ENCODE measurements at places on chromosomes 5 and 9.
A peak's percentile ranks its signal among the peaks of the same experiment; 100 is the strongest.

- DNase-seq, result no peak
Measured at GRCh38 chr5:87432460-87432859, 19.7 kb upstream of the CCNH start.

GRCh38 chr9:123772967-123773366, 157.0 kb downstream of the DENND1A start:
- DNase-seq, result no peak

DNA sequence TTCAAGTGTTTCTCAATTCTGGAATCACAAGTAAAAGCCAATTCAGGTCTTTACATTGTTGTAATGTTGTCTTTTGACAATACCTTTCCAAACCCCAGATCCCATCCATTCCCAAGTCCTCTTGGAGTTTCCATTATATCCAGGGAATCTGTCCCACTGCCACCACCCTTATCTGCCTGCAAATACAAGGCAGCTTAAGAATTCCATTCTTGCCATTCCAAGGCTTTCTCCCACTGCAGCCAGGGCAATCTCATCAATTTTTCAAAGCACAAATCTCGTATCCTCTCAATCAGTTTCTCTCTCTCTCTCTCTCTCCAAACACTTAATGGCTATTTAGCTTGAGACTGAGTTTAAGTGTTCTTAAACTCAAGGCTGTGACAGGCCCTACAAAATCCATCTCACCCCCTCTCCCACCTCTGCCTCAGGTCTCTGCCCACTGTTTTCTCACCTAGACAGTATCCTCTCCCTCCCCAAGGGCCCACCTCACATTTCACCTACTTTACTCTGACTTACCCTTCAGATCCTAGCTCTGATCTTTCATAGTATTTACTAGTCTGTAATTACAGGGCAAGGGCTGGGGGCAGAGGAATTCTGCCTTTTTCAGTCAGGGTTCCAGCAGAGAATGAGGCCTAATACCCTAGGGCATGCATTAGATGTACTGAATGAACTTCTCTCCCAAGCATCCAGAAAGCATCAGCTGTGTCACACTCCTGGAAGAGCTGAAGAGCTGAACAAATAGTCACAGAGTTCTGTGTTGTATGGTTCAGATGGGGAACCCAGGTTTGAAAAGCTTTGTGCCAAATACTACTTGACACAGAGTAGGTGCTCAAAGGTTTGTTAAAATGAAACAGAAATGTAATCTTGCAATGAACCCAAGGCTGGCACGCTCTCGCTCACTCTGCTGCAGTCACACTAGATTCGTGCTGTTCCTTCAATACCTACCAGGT, 46.0 kb downstream of the RAPGEF1 start:
- no peak for DNase-seq

- no peak for DNase-seq
Measured at GRCh38 chr5:79955356-79955895, 35.6 kb downstream of the MTX3 start.

- DNase-seq, result no peak
Measured at GRCh38 chr5:142763701-142764100, 6.5 kb upstream of the ARHGAP26 start.

DNA sequence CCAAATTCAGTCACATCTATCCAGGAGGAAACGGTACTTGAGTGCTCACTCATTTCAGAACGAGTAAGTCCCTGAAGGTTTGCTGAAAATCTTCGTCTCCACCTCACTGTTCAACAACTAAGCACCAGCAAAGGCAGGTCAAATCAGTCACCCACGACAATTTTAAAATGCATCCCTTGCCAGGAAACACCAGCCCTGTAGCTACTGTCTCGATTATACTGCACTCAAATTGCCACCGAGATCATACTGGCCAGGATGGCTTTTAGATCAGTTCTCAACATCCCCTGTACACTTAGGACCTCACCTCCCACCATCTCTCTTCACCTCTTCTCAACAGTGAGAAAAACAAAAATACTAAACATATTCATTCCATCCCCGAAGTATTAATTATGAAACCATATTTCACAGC, 298.6 kb downstream of the AGTPBP1 start:
- DNase-seq, result no peak

DNA sequence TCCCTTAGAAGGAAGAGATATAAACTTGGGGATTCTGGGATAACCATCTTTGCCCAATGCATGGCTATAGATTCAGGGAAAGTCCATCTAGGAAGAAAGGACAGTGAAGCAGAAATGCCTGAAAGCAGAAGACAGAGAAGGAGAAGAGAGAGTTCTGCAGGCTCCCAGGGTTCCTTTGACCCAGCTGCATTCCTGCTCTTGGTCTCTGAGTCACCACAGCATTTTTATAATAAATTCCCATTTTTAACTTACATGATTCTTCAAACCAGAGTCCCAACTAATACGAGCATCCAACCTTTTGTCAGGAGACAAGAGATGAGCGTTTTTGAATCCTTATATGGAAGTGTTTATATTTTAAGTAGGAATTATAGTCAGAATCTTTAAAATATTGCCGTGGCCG, 12.0 kb upstream of the AOPEP start:
- no peak for DNase-seq

GRCh38 chr5:96439477-96440184, 6.6 kb upstream of the PCSK1 start:
- no peak for DNase-seq

DNA sequence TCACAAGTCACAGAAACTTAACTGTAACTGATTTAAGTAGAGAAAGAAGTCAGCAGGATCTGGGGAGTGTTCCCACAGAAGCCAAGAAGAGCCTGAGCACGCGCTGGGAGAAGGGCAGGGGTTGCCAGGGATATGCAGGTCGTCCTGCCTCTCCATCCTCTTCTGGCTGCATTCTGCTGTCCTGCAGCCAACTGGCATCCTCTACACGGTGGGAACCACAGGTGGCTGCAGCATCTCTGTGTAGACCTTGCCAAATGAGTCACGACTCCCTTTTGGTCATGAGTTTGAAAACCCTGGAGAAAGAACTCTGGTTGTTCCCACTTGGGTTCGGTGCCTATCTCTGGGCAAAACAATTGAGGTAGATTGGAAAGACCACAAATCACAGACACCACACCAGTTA, 38.4 kb upstream of the PCA3 start:
- DNase-seq, result no peak

- no peak for DNase-seq
Measured at GRCh38 chr9:134842321-134842720, 38.3 kb upstream of the FCN2 start.

GRCh38 chr9:134195558-134195957, 31.2 kb upstream of the RNU6ATAC start:
- DNase-seq, result no peak

GRCh38 chr9:98020476-98021145, 35.9 kb upstream of the NANS start:
- no peak for DNase-seq

DNA sequence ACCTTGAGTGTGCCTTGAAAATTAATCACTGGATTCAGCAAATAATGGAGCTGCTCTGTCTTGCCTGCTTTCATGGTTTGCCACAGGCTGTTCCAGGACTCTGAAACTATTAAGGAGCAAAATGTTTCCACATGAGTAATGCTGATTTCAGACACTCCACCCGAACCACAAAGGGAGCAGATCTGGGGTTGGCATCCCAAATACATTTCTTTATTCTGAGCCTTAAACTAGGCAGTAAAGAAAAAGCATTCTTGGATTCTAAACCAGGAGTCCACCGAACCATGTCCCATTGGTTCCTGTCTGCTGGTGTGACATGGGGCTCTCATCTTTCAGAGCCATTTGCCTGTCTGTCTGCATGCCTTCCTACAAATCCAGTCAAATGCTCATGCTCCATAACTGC, 10.1 kb upstream of the C1QTNF3 start:
- no peak for DNase-seq

DNA sequence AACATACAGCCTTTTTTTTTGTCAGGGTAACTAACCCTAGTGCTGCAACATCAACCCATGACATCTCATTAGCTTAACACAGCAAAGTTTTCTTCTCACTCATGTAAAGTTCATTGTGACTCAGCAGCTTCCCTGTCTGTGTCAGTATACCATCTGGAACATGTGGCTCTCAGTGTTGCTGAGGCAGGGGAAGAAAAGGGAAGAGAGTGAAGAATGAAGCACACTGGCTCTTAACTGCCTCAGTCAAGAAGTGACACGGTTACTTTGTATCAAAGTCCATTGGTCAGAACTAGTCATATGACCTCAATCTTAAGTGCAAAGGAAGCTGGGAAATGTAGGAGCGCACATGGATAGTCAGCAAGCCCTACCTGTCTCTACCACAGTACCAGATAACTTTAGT, 185.0 kb upstream of the ELL2 start:
- DNase-seq, result peak; percentile 5

DNA sequence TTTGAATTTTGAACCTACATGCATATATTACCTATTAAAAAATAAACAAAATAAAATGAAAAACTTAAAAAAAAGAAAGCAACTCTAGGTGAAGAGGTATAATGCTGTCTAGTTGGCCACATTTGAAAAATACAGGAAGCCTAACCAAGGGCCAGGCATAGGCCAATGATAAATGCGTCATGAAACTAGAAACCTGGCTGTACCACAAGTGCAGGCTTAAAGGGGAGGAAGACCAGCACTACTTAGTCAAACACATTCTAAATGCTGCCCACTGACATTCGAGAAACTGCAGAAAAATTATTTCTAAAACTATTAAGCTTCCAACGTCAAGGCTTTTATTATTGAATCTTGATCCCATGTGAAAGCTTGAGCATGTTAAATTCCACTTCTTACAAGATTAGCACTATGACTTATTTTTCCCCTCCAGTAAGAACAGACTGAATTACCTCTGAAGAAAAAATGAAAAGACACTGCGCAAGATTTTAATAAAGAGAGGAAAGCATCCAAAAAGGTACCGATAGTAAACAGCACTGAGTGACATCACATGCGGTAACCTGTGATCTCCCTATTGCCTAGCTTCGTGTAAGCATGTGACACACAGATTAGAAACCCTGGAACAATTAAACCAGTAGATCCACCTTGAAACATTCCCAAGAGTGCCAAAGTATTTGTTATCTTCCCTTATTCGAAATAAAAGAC, 16.2 kb downstream of the CDC14B start:
- no peak for DNase-seq

DNA sequence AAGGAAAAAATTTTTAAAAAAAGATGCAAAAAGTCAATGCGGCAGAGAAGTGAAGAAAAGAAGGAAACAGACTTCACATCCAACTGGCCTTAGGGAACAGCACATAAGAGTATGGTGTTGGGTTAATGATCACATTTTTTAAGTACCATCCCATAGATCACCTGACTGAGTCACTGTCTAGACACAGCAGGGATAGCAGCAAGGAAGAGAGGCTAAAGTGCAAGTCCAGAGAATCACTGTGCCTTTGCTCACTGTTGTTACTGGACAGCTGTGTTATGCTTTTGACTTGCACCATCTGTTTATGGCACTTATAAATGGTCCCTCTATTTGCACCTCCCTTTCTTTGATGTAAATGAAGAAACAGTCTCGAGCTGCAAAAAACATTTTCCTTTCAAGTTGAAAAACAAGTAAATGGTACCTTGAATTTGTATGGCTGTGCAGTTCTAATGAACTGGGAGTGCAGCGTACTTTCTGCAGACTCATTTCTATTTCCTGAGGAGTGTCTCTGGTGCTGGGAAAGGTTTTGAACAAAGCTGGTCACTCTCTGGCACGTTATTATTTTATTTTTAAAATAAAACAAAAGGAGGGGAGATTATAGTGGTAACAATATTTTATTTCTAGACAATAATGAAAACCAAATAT, 84.2 kb downstream of the TRPM6 start:
- DNase-seq, result no peak

GRCh38 chr9:124698265-124698664, 72.8 kb downstream of the NR6A1 start:
- no peak for DNase-seq

DNA sequence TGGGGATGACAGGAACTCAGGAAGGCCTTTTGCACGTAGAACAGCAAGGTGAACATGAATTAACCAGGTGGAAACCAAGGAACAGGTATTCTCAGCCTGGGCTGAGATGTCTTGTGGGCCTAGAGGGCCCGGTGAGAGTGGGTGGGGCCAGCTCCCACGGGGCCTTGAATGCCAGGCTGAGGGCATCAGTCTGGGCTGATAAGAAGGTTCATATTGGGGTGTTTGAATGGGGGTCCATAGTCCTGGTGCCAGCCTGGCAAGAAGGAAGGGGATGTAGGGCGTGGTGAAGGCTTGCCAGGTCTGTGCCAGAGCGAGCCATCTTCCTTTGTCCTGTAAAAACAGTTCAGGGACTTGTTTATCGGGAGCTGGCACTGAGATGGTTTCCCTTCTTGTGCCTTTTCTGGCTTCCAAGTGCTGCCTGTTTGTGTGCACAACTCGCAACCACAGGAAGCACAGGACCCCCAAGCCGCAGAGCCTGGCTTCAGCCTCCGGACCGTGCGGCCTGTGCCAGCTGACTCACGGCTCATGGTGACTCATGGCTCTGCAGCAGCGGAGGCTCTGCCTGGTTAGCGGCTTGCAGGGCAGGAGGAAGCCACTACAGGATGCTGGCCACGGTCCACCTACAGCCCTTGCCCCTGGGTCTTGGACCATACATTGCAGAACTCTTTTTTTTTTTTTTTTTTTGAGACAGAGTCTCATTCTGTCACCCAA, 2.4 kb downstream of the CARD19 start:
- DNase-seq, result no peak

- no peak for DNase-seq
Measured at GRCh38 chr9:28941856-28942255, 1368.6 kb upstream of the C9orf72 start.

GRCh38 chr5:74105126-74105780, 479.3 kb downstream of the ARHGEF28 start:
- no peak for DNase-seq

DNA sequence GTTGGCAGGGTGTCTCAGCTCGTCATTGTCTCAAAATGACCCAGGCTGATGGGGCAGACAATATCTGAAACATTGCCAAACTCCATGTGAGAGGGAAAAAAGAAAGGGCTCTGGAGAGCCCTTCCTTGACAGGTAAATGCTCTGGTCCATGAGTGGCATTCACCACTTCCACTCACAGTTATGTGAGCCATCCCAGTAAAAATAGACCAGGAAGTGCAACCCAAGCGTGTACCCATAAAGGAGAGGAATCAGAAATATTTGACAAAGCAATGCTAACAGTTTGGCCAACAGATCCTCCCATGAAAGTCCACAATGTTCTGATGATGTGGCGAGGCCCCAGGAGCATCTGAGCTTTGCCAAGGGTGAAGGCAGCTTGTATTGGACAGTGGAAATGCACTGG, 49.4 kb downstream of the ASTN2 start:
- DNase-seq, result no peak

GRCh38 chr9:5630081-5630507, 1.2 kb downstream of the RIC1 start:
- DNase-seq, result no peak

- DNase-seq, result no peak
Measured at GRCh38 chr5:77912721-77913120, 136.6 kb upstream of the TBCA start.

DNA sequence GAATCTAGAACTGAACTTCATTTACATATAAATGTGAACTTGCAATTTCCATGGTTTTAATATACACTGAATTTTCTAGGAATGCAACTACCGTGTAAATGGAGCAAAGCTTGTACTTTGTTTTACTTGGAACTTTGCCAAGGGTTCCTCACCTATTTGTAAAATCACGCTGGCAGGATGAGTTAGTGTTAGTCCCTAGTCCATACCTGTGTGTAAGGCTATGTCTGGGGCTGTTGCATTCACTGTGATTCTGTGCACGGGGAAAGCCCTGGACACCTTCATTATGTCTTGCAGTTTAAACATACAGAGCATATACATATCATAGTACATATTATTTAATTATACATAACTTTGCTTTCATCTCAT, 119.9 kb downstream of the PAX5 start:
- no peak for DNase-seq
